ENCODE measurements at places on chromosomes 5 and 9.

DNA sequence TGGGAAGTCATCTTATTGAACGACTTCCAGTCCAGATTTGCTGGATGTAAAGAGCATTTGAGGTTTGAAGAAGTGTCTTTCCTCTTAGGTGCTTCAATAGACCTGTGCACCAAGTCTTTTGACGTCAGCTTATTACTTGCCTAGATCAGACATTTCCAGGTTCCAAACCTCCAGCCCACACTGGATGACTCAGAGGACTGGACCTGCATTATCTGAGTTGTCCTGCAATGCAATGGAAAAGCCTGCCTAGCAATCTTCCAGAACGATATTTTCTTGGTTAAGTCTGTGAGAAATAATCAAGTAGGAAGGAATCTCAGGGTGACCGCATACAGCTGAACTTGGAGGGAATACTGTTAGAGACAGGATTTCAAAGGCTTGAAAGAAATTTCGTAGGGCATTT, 147.2 kb upstream of the MOCS2 start:
- DNase-seq = no peak

DNA sequence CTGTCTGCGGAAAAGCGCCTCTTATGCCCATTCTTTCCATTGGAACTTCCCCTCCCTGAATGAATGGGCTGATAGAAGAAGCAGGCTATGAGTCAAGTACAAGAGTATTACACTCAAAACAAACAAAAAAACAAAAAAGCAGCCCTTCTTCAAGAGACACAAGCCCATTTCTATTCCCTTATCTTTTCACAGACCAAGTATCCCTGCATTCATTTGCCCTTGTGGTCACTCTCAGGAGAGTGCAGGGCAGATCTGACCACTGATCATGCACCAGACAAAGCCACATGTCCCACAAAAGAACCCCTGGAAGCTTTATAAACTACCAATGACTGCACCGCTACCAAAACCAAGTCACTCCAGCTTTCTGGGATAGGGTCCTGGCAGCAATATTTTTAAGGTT, 262.5 kb upstream of the TAS2R1 start:
- no peak for DNase-seq

DNA sequence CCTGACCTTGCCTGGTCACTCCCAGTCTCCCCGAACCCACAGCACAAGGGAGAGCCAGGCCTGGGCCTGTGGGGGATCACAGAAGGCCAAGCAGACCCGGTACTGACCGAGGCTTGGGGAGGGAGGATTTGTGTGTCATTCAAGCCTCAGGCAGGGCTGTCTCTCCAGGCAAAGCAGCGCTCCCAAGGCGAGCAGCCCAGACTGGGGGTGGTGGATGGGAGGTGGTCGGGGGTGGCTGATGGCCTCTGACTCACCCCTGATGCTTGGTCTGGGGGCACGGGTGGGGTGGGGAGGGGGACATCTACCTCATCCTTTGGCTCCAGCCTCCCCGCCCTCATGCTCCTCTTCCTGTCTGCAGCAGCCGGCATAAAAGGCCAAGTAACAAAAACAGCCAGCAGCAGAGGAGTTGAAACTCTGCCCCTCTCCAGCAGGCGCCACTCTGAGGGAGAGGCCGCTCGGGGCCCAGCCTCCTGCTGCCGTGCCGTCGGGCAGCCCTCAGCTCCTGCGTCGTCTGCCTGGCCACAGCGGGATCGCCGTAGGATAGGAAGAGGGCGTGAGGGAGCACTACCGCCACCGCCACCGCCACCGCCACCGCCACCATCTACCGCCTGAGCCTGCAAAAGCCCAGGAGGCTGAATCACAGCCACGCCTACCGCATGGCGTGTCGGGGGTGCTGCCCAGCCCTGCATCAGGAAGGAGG, 166.0 kb downstream of the OLFM1 start:
- DNase-seq = no peak

- no peak for DNase-seq
Observed at GRCh38 chr5:119340597-119341218, 15.1 kb upstream of the TNFAIP8 start.

DNA sequence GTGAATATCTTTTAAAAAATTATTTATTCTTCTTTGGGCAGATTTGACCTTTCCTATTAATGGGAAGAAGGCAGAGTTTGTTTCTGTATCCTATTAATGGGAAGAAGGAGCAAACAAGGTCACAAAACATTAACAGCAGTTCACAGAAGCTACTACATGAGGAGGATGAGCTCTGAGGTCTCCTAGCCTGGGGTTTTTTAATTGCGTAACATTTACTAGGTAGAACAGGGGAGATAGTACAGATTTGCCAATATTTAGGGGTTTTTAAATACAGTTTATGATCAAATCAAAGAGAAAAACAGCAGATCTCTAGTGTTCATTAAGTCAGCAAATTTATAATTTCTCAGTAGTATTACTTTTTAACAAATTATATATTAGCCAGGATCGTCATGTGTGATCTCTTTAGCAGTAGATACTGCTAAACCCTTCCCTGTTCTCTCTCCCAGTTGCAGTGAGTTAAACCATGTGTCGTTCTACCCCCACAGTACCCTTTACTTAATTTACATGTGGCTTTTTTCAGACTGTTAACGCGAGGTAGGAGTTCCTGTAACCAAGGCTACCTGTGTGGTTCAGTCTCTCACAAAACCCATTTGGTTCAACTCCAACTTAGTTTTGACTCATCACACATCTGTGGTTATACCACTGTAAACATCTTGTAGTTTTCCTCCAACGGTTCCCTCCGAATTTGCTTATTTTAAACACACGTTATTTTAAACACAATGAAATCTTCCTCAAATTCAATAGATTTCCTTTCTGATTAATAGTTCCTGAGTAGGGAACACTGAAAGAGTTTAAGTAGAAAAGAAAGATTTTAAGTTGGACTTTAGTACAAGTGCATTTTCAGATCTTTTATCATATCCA, 13.3 kb downstream of the SLC25A46 start:
- DNase-seq = no peak

- DNase-seq = no peak
Observed at GRCh38 chr5:151015974-151016587, 4.3 kb upstream of the GPX3 start.

DNA sequence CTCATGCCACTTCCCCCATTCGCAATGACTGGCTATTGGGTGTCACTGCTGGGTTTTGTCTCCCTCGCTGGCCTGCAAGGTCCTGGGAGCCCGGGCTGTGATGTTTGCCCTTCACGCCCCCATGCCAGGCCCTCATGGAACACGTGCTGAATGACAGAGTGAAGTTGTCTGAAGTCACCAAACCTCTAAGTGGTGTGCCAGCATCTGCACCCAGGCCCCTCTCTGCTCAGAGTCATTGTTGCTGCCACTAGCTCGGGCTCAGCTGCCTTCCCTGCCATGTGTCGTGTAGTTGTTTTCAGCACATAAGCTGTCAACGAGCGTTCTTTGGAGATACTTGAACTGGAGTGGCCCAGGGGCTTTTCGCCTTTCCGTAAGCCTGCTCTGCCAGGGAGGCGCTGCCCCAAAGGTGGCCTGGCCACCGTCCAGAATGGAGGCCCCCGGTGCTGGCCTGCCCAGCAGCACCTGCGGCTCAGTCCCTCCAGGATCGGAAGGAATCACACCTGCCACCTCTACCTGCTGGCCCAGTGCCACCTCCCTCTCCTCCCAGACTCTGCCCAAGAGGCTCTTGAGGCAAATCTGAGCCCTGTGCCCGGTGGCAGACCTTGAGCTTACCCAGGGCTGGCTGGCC, 250.1 kb downstream of the PBX3 start:
- DNase-seq = no peak

GRCh38 chr9:109117856-109118807, 1.6 kb downstream of the TMEM245 start:
- no peak for DNase-seq

DNA sequence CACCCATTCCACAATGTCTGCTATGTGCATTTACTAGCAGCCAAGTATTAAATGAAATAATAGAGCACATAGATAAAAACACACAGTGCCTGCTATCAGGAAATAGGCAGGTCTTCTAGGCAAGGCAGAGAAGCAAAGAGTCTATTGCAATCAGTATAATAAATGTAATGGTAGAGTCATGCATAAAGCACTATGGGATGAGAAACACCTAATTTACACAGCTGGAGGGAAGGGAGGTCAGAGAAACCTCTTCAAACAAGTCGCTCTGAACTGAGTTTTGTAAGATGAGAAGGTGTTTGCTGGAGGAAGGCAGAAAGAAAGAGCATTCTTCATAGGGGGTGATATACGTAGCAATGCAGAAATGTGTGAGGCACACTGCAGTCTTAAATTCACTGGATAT, 341.0 kb upstream of the DMAC1 start:
- no peak for DNase-seq

- peak; percentile 57 for DNase-seq
Observed at GRCh38 chr5:111530298-111530740, 18.0 kb upstream of the STARD4 start.

DNA sequence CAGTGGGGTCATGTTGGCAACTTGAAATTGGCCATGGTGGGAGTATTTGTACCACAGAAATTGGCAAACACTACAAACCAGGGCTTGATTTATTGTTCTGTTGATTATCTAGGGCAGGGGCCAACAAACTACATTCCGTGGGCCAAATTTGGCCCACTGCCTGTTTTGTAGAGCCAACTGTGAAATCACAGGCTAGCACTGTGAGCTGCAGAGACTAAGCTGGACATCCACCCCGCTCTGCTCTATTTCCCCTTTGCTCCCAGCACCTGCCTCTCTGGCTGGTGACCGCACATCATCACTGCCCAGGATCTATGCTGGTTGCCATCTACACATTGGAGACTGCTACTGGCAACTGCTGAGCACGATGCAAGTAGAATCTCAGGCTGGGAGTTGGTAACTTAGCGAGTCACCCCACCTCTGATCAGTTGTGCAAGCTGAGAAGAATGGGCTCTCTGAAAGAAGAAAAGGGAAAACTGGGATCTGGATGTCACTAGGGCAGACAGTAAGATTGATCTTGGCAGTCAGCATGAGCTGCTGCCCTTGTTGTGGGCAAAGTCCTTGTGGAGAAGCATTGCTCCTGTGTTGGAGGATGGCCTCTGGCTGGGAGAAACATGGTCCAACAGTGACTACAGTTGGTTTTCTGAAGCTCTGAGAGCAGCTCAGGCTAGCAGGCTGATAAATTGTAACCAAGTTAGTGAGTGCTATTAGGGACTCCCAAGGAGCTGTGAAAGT, 144.7 kb upstream of the RAD23B start:
- no peak for DNase-seq

DNA sequence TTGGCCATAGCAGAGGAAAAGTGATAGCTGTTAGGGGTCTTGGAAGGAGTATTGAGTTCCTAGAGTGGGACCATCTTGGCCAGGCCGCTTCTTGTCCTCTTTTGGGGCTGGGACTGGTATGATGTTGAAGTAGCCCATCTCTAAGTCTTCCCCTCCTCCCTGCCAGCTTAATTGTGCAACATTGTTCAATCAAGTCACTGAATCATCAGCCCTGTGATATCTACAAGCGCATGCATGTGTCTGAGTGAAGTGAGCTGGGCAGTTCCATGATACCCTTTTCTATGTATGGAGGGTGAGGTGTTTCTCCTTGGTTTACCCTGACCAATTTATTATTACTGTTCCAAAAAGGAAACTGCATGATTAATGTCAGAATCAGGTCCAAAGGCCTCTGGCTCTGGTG, 112.2 kb downstream of the C9orf152 start:
- DNase-seq = no peak

- no peak for DNase-seq
Observed at GRCh38 chr9:91489361-91489899, 65.8 kb upstream of the NFIL3 start.

- DNase-seq = no peak
Observed at GRCh38 chr9:20307621-20308020, 314.7 kb downstream of the MLLT3 start.

DNA sequence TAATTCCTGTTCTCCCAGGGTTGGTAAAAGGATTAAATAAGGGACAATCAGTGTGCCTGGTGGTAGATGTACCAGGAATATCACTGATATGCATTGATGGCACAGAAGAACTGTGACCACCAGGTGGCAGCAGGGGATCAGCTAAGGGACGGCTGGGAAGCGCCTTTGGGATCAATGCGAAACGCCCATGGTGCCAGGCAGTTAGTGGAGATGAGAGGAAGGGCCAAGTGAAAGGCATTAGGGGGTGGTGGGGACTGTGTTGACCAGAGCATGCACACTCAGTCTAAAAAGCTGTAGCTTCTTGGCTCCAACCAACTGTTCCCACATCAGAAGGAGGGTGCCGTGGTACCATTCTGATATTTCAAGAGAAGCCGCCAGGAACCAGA, 55.6 kb downstream of the ARHGEF37 start:
- peak; percentile 41 for DNase-seq

DNA sequence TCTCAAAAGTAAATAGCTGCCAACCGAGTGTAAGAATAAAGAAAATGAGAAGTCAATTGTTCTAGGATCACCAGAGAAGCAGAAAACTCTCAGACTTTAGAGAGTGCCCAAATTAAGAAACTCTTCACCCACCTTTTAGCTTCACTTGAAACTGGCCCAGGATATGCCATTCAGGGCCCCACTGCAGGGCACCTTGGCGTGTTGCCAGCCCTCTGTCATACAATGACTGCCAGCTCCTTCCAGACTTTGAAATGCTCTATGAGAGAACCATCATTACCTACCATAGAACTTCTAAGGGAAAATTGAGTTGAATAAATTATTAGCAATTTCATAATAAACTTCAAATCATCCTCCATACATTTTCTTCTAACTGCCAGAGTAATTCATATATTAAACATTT, 240.5 kb downstream of the CETN3 start:
- no peak for DNase-seq

- DNase-seq = no peak
Observed at GRCh38 chr9:20553558-20554149, 68.6 kb downstream of the MLLT3 start.

- no peak for DNase-seq
Observed at GRCh38 chr9:96884443-96884842, 30.1 kb upstream of the ZNF782 start.

DNA sequence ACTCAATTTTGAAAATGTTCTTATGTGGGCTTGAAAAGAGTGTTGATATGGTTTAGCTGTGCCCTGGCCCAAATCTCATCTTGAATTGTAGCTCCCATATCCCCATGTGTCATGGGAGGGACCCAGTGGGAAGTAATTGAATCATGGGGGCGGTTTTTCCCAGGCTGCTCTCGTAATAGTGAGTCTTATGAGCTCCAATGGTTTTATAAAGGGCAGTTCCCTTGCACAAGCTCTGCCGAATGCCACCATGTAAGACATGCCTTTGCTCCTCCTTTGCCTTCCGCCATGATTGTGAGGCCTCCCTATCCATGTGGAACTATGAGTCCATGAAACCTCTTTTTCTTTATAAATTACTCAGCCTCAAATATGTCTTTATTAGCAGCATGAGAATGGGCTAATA, 71.0 kb downstream of the USP20 start:
- DNase-seq = no peak

DNA sequence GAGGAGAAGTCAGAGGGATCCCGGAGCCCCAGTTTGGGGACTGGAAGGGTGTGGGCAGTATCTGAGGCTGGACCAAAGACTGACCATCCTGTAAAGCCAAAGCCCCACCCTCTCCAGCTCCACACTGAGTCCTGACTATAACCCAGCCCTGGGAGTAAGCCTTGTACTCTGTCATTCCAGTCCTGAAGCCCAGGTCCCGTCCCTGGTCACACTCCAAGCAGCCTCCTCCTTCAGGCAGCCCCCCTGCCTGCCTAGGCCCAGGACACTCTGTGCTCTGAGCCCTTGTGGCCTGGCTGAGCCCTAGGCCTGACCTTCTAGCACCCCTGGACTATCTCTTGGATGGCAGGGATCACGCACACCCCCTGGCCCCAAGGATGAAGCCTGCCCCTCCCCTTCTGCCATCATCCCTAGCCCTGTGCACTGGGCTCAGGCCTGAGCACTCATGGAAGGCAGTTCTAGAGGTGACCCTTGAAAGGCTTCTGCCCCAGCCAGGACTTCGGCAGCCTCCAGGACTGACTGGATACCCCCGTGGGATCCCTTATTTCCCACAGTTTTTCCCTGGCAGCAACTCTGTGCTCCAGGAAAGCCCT, 28.0 kb upstream of the ENHO start:
- no peak for DNase-seq

- no peak for DNase-seq
Observed at GRCh38 chr9:123893115-123893514, 36.8 kb downstream of the DENND1A start.

Data from stimulated activated CD8-positive, alpha-beta memory T cell treated with anti-CD3 and anti-CD28 coated beads, Interleukin-4, amount 100 ng/mL, for 1 hour (primary cell).